Stimulated activated CD4-positive, alpha-beta T cell treated with anti-CD3 and anti-CD28 coated beads, TNF-alpha, amount 100 ng/mL, for 1 hour (primary cell): ENCODE measurements at places on chromosomes 2 and 18.

GRCh38 chr2:171394164-171394740 lies 39.5 kb downstream of the METTL8 start:
- DNase-seq = no peak

- no peak for DNase-seq
Measured at GRCh38 chr2:216596236-216596979, 36.8 kb upstream of the IGFBP2 start.

- no peak for DNase-seq
Measured at GRCh38 chr2:55856936-55857335, 66.6 kb downstream of the EFEMP1 start.

DNA sequence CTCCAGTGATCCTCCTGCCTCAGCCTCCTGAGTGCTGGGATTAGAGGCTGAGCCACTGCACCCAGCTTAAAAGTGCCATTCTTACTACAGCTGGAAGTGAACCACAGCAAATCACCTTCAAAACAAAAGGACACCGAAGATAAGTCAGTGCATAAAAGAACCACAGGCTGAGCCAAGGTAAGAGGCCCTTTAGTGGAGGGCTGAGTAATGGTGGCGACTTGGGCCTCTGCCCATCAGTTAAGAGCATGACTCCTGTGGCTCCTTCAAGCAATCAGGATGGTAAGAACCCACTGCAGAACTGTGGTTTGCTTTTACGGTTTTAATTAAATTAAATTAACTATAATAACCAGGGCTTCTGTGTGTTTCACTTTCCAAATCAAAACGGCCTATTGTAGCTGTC lies 75.1 kb downstream of the CTAGE1 start:
- no peak for DNase-seq

- no peak for DNase-seq
Measured at GRCh38 chr2:54429054-54429453, 27.1 kb upstream of the SPTBN1 start.

- no peak for DNase-seq
Measured at GRCh38 chr2:108593547-108594098, 59.4 kb downstream of the LIMS1 start.

DNA sequence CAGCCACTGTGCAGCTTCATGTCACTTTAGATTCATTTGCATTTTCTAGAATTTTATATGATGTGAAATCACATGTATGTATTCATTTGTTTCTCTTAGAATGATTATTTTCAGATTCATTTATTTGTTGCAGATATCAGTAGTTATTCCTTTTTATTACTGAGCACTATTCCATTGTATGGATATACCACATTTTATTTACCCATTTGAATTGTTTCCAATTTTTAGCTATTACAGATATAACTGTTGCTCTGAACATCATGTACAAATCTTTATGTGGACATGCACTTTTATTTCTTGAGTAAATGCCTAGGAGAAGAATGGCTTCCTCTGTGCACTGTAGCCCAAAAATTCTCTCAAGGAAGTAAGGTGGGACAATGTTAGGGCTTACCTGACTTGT lies 767.8 kb upstream of the FANCL start:
- DNase-seq = no peak

DNA sequence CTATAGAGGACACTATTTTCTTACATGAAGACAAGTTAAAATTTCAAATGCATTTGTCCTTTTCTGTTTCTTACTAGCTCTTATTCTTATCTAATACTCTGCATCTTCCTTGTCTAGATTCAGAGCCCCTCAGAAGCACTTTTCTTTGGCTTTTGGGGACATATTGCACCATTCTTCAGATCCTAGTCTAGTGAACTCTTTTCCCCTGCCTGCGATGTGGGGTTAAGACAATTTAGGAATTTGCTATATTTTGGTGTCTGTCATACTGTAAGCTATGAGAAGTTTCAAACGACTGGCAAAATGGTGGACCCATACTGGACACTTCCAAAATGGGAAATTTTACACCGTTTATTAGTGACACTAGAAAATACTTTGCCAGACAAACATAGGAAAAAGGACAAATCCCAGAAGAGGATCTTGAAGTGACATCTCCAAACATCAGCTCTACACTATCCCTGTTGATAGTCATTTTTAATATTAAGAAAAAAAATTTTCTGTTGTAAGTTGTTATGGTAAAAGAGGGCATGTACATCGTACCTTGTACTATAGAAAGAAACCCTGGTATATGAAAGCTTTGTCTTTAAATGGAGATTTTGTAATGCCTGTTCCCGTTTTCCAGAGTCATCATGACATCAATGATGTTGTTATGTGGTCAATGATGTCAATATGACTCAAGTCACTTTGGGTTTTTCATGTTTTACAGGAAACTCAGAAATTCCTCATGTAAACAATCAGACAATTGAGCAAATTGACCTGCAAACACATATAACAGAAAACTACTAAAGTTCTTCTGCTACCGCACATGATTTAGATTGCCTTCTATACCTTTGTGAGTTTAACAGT lies 4.4 kb upstream of the KYNU start:
- DNase-seq = no peak

DNA sequence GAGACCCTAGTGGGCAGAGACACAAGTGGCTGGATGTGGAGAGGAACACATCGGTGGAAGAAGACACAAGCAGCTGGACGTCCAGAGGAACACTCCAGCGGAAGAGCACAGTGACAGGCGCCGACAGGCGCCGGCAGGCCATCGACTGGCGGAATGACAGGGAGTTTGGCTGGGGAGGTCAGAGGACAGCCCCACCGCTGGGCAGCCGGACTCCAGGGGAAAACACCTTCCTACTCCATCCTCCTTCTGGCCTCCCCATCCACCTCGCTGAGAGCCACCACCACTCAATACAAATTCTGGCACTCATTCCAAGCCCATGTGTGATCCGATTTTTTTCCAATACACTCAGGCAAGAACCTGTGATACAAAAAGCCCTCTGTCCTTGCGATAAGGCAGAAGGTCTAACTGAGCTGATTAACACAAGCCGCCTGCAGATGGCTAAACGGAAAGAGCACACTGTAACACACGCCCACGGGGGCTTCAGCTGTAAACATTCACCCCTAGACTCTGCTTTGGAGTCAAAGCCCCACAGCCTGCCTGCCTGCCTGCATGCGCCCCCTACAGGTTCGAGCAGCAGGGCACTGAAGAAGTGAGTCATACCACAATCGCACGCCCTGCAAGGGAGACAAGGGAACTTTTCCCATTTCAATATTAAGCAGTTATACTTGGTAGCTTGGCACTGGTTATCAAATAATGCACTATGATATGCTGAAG lies 50.2 kb upstream of the LRP1B start:
- DNase-seq = no peak

- no peak for DNase-seq
Measured at GRCh38 chr2:15700131-15700530, 108.5 kb downstream of the DDX1 start.

DNA sequence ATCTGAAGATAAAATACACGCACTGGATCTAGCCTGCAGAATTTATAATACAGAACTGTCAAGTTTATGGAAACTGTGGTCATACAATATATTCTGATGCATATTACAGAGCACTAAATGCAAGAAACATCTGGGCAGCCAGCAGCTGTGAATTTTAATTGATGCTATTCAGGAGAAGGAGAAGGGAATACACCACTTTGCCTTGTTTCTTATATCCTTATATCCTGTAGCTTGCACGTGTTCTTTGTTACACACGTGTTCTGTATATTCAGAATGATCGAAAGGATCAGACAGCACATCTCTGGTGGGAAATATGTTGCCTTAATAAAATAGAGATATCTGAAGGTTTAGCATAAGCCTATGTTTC lies 335.8 kb downstream of the AGPS start:
- no peak for DNase-seq

DNA sequence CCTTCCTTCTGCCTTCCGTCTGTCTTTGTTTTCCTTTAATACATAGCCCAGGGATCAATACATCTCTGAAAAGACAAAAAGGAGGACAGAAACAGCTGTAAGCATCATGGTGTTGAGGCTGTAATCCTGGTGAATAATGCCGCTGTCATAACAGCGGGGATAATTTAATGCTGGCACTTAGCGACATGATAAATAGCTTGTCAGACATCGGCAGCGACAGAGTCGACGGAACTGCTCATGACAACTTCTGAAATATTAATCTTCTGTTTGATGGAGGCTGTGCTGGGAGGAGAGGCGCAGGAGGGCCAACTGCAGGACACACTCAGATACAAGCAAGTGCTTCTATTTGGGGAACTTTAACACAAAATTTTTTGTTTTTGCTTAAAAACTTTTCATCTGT lies 602.2 kb downstream of the GALR1 start:
- DNase-seq = no peak

DNA sequence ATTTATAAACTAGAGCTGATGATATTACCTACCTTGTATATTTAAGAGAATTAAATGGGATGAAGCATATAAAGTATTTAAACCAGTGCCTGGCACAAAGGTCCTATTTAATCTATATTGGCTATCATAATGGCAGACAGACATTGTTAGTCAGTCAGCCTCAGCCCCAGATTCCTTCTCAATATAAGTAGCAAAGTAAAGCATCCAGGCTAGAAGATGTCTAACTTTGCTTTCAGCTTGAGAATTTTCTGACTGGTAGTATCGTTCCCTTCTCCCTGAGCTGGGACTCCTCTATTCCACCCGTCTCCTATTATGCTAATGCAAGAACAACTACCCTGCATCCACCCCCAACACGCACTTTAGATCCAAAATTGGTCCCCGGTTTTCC lies 215.7 kb upstream of the SIX2 start:
- no peak for DNase-seq

GRCh38 chr2:120034621-120035020 lies 21.7 kb downstream of the EPB41L5 start:
- DNase-seq = no peak

GRCh38 chr2:221529943-221530652 lies 42.0 kb downstream of the EPHA4 start:
- DNase-seq = no peak

DNA sequence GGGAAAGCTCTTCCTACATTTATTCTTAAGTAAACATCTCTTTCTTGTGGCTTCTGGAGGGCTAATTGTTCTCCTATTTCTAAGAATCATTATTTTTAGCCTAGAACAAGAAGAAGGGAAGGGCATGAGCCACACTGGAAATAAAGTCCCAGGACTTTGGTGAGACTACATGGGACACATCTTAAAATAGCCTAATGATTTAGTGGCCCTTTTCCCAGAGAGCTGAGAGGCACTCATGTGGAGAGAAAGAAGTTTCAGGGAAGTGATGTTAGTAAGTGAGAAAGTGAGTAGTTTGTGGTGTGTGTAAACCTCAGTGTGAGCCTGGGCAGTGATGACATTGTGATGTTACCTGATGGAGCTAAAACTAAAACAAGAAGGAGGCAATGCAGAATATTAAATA lies 14.6 kb downstream of the ITGA4 start:
- DNase-seq = no peak

GRCh38 chr2:18828296-18828695 lies 238.9 kb upstream of the NT5C1B start:
- DNase-seq = no peak

DNA sequence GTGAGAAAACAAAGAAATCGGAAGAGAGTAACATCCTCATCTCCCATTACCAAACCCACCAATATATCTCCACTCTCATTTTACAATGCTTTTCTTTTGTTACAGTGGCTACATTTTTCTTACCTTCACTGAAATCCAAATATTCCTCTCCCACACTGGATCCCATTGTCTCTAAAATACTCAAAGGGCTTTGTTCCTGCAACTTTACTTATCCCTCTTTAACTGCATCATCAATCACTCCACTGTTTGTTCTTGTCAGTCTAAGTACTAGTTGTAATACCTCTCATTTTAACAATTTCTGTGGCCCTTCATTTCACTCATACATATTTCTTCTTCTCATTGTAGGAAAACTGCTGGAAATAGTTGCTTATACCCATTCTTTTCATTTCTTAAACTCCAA lies 464.2 kb upstream of the PIK3C3 start:
- DNase-seq = no peak

DNA sequence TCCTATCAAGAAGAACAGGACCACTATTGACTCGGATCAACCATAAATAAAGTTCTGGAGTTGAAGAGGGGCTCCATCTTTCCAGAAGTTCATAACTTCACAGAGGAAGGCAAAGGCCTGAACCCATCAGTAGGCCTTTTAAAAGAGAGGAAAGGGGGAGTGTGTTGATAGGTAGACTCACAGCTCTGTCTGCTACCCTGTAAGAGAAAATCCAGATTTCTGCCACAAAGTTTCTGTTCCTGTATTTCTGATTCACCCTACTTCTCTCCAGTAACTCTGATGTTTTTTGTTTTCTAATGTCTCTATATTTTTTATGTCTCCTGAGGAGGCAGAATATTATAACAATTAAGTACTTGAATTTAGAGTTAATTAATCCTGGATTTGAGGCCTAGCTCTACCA lies 564.0 kb downstream of the TNS1 start:
- DNase-seq = no peak

GRCh38 chr2:71153585-71154224 lies 23.3 kb downstream of the MPHOSPH10 start:
- DNase-seq = no peak

DNA sequence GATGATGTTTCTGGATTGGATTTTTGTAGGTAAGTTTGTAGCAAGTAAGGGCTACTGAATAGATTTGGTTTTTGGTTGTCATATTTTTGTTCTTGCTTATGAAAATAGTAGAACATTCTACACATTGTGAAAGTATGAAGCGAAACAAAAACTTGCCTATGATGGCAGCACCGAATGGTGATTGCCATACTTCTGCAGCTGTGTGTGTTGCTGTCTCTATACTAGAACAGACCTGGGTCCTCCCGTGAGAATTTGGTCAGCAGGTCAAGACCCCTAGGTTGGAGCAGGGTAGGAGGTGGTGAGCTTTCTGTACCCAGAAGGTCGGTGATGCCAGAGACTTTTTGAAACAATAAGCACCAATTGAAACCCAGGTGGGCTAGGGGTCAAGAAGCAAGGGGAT lies 322.6 kb downstream of the PRKCE start:
- DNase-seq = no peak

GRCh38 chr2:60583604-60584003 lies 30.1 kb upstream of the BCL11A start:
- DNase-seq = no peak

GRCh38 chr2:119697290-119698020 lies 18.5 kb downstream of the TMEM177 start:
- no peak for DNase-seq

DNA sequence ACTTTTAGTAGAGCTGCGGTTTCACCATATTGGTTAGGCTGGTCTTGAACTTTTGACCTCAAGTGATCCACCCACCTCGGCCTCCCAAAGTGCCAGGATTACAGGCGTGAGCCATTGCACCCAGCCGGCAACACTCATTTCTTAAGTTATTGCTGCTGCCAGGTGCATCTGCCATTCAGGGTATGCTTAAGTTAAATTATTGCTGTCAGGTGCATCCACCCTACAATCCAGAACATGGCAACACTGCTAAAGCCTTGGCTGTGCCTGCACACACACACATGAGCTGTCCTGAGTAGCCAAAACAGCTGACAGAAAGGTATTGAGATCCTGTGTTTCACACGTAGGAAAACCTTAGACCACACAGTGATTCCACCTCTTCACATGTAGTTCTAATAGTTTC lies 148.2 kb downstream of the FAM161A start:
- DNase-seq = no peak
